ENCODE measurements at places on chromosomes 11 and 22. TPM values are rescaled to one million over a fixed set of nuclear protein-coding genes. Genes with fewer than 3 reads are reported as not detected.

The TSKU gene
- 202 TPM for total RNA-seq

The ROBO4 gene
- total RNA-seq, result not detected

The APOL1 gene
- total RNA-seq, result 7.7 TPM

The NLRP14 gene
- not detected for total RNA-seq

The WNT7B gene
- total RNA-seq, result 122 TPM

The MIOX gene
- total RNA-seq, result not detected

The SLC16A8 gene
- total RNA-seq, result not detected

The ARAP1 gene
- total RNA-seq, result 27.0 TPM

The KCNJ1 gene
- not detected for total RNA-seq

The DAGLA gene
- total RNA-seq, result 5.5 TPM

The GDPD5 gene
- 8.1 TPM for total RNA-seq

The VPREB1 gene
- not detected for total RNA-seq

The LYVE1 gene
- not detected for total RNA-seq
